ENCODE measurements at places on chromosomes 13 and 19. TPM values are rescaled to one million over a fixed set of nuclear protein-coding genes. Genes with fewer than 3 reads are reported as not detected.

The ELF1 gene
- 54.8 TPM for total RNA-seq

The ZNF471 gene
- 7.4 TPM for total RNA-seq

The IL12RB1 gene
- 0.55 TPM for total RNA-seq

The HIPK4 gene
- not detected for total RNA-seq

The PLPPR3 gene
- 0.50 TPM for total RNA-seq

The NLRP12 gene
- total RNA-seq: 0.36 TPM

The LRG1 gene
- total RNA-seq: 1.7 TPM

The ZNF628 gene
- 3.3 TPM for total RNA-seq

The DACH1 gene
- 1.2 TPM for total RNA-seq

The NCAN gene
- not detected for total RNA-seq

The ZNF492 gene
- 0.19 TPM for total RNA-seq

The COX6B2 gene
- total RNA-seq: not detected

All from heart left ventricle (tissue), 16 donors.